GM23248 (cell line): ENCODE measurements at places on chromosomes 2 and 18.
A peak's percentile ranks its signal among the peaks of the same experiment; 100 is the strongest.

DNA sequence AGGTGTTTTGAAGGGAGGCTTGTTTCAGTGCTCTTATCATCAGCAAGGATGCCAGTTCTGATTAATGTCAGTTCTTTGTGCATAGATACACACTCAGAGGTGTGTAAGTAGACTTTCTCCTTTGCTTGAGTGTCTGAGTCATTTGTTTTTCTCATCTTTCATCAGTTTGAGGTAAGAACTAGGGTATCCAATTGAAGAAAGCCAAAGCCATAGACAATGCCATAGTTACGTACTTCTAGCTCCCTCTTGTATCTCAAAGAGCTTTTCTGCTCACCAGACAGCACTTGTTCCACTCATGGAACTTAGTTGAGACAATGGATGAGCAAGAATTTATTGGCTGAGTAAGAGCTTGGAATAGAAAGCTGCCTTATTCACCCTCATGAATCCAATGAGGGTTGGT lies 520.1 kb downstream of the PIK3C3 start:
- no peak for DNase-seq

GRCh38 chr18:63831080-63831788 lies 56.0 kb downstream of the SERPINB7 start:
- DNase-seq: peak; percentile 69

GRCh38 chr2:61268249-61268648 lies 106.3 kb downstream of the C2orf74 start:
- DNase-seq: no peak

GRCh38 chr2:10557506-10558265 lies 109.6 kb upstream of the ODC1 start:
- no peak for DNase-seq
